Activated CD8-positive, alpha-beta memory T cell treated with anti-CD3 and anti-CD28 coated beads for 4 hours (primary cell): ENCODE measurements at places on chromosomes 7 and 10.

DNA sequence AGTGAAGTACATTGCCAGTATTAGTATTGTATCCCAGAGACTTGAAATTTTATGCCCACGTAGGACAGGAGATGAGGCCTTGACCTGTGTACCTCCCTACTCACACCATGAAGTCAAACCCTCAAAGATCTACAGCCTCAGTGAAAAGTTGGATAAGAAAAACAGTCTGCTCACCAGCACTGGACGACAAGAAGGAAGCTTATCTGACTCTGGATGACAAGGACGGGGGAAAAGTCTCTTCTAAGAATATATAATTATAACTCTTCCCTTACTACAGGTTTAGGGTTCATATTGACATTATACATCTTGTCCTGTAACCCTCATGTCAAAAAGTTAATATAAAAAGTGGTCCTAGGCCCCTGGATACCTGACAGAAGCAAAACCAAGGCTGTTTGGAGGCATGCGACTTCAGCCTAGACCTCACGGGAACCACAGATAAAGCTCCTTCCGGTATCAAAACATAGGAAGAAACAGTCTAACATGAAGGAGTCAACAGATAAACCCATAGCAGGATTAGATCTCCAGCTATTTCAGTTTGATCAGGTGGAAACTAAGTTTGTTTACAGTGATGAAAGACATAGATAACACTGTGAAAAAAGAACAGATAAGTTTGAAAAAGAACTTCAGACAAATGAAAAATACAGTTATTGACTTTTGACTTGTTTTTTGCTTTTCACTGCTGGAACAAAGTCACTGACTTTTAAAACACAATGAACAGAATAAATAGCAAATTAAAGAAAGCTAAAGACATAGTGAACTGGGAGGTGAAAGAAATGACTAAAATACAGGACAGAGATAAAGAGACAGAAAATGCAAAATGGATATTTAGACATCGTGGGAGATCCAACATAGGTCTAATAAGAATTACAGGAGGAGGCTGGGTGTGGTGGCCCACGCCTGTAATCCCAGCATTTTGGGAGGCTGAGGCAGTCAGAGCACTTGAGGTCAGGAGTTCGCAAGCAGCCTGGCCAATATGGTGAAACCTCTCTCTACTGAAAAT is 145.9 kb downstream of the PHTF2 start:
- no peak for DNase-seq

DNA sequence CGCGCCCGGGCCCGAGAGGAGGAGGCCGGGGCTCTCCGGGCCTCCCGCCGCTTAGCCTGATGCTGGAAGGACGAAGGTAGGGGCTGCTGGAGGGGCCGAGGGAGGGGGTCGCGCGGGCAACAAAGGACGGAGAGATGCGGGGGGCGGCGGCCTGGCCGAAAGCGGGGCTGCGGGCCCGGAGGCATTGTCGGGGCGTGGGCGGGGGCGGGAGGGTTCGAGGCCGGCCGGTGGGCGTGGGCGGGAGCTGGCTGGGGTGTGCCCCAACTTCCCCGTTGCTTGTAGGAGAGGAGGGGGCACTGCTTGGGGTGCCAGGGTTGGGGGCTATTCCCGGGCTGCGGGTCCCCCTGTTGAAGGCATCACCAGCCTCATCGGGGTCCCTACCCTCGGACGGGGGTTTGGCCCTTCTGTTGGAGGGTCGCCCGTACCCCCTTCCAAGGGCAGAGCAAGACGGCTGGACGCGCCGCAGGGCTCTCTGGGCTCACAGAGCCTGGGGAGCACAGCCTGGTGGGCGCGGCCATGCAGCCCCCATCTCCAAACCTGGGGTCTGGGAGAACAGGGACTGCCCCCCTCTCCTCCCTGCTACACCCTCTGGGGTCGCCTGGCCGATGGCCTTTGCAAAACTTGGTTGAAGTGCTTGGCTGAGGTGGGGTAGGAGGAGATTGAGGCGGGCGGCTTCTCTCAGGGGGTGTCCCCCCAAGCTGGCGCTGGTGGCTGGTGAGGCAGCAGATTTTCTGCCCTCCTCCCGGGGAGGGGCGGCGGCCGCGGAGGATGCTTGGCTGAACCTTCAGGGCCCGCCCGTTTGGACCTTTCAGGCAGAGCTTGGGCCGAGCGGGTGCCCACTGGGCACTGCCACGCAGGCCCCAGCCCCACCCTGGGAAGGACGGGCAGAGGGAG is 699 bp downstream of the CLIP2 start:
- DNase-seq, result no peak

DNA sequence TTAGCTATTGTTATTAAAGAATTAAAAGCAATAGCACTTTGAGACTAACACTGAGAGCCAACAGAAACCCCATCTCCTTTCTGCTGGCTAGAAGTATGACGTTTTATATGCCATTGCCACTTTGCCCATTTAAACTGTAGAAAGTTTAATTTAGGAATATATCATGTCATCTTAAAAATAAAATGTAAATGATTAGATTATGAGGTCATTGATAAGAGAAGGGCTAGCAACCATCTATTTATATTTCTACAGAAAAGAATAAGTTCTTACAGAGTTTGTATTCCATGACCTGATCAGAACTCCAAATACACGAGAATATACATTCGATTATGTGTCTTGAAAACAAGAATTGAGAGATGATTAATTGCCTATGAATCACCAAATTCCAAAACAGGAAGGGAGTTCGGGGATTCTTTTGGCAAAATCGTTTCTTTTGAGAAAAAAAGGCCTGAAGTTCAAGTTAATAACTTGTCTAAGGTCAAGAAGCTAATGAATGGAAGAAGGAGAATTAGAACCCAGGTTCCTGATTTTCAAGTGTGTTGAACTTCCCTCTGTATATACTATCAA is 227.0 kb downstream of the TRIL start:
- no peak for DNase-seq

- DNase-seq, result no peak
Observed at GRCh38 chr10:127737563-127738511, 852 bp downstream of the FOXI2 start.

GRCh38 chr7:106262221-106262881 is 22.4 kb downstream of the NAMPT start:
- no peak for DNase-seq

GRCh38 chr7:49839863-49840645 is 66.6 kb downstream of the VWC2 start:
- no peak for DNase-seq

GRCh38 chr10:33229949-33230267 is 104.6 kb downstream of the NRP1 start:
- no peak for DNase-seq

DNA sequence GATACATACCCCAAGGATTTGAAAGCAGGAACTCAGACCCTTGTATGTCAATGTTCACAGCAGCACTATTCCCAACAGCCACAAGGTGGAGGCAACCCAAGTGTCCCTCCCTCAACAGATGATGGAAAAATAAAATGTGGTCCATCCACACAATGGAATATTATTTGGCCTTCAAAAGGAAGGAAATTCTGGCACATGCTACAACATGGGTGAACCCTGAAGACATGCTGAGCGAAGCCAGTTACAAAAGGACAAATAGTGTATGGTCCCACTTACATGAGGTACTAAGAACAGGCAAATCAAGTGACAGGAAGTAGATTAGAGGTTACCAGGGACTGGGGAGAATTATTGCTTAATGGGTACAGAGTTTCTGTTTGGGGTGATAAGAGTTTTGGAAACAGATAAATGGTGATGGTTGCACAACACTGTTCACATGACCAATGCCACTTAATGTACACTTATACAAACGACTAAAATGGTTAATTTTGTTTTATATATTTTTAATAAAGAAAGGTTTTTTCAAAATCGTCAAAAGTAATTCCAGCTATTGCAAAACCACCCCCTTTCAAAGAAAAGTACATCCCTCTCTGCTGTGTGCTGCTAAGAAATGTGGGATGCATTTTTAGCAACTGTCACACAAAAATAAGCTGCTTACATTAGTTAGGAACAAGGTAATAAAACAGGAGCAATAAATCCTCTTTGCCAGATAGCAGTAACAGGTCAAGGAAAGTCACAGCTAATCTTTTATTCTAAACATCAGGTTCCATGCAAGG is 85.7 kb downstream of the GRB10 start:
- DNase-seq, result no peak

DNA sequence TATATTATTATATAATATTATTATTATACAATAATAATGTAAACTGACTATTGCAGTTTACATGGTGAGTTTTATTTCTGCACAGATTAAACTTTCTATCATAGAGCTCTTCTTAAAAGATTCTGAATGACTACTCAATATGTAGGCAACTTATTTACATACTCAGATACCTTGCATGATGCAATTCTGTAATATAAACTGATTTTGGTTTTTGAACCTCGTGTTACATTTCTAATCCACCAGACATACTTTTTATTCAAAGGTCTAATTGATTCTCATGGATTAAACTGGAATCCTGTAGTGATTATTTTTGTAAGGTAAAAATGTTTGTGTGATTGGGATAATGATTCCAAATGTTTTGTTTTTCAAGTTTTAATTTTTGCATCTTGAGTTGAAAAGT is 19.9 kb downstream of the SLC26A4 start:
- DNase-seq, result no peak

- no peak for DNase-seq
Observed at GRCh38 chr10:100282907-100283306, 3.6 kb downstream of the BLOC1S2 start.

DNA sequence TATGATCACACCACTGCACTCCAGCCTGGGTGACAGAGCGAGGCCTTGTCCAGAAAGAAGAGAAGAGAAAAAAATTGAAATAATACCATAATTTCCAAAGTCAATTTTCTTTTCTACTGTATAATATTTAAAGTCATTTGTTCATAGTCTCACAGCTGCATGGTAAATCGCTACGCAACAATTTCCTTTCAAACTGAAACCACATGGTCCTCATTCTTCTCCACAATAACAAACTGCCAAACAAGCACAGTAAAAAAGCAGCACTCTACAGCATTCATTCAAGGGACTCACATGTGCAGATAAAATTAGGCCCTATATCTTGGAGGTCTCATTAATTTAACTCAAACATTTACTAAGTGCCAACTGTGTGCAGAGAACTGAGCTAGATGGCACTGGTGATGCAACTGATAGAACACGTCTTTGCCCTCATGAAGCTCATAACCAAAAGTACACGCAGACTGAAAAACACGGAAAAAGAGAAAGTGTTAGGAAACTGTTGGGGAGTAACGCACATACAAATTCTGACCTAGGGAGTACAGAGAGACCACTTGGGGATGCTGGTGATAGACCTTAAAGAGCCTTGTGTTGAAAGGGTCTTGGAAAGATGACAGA is 68.4 kb upstream of the SRRM3 start:
- no peak for DNase-seq

- no peak for DNase-seq
Observed at GRCh38 chr10:58352956-58353610, 18.3 kb downstream of the UBE2D1 start.

GRCh38 chr7:37765872-37766525 is 82.4 kb upstream of the NME8 start:
- no peak for DNase-seq

DNA sequence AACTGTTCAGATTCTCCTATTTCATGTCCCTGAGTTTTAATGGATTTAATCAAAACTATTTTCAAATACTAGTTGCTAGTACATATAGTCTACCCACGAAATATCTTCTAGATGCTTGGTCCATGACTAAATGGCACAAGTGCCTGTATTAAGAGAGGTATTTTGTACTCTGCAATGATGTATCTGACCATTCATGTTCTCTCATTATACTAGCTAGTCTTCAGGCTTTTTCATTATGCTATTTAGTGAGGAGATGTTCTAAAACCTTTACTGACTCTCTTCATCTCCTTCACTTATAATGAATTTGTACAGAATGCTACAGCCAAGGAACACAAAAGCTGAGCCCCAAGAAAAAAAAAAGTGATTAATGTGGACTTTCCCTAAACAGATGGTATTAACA is 222.5 kb downstream of the AHR start:
- DNase-seq, result no peak

GRCh38 chr10:60446851-60447250 is 57.2 kb upstream of the ANK3 start:
- DNase-seq, result no peak

DNA sequence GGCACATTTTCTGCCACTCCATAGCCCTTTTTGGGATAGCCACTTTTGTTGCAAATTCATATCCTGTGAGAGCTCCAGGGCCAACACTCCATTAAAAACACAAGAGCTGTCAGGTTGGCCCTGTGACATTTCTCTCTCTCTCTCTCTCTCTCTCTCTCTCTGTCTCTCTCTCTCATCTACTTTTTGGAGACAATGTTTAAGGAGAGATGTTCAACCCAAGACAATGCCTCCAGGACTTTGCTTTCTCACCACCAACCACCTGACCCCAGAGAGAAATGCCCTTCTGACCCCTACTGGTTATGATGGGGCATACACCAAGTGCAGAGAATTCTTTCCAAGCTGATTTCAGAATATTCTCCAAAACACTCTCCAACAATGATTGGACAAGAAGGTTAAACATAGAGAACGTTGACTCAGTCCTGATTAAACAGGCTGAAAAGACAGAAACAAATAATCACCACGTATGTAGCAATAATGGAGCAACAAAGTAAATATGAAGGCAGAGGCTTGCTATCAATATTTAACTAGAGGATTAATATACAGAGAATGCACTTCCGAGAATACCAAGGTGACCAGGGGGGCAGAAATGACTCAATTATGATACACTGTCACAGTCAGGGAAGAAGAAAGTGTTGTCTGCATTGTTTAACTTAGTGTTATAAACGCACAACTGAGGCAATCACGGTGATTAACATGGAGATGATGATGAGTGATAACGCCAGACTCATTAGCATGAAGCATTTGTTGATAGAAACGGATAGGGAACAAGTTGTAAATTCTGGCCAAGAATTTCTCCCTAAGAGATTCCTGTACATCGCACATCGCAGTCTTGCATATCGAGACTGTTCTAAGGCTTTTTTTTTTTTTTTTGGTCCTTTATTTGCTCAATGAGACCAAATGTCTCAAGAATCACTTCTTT is 178.5 kb downstream of the NRP1 start:
- DNase-seq, result no peak

- DNase-seq, result no peak
Observed at GRCh38 chr7:101554584-101555268, 74.4 kb downstream of the MYL10 start.

DNA sequence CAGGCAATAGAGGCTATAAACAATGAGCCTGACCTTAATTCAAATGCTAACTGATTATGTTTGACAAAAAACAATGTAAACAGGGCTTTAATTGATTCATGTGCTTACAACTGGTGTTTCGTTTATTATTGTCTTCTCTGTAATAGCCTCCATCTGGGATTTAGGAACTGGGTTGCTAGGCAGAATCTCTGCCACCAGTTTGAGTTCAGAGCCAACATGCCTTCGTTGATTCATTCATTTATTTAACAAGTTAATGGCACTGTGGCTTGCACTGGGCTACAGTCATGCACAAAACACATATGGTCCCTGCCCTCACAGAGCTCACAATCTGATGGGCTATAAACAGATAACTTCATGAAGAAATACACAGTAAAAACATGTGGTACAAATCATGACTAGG is 19.6 kb upstream of the CDHR3 start:
- DNase-seq, result no peak

- DNase-seq, result no peak
Observed at GRCh38 chr10:6743291-6743849, 163.3 kb upstream of the PRKCQ start.

- no peak for DNase-seq
Observed at GRCh38 chr10:122524811-122525210, 35.7 kb upstream of the DMBT1 start.
